ENCODE measurements at places on chromosomes 2 and 18.

GRCh38 chr2:44578471-44579093 is 216.8 kb downstream of the CAMKMT start:
- DNase-seq: peak; percentile 60

DNA sequence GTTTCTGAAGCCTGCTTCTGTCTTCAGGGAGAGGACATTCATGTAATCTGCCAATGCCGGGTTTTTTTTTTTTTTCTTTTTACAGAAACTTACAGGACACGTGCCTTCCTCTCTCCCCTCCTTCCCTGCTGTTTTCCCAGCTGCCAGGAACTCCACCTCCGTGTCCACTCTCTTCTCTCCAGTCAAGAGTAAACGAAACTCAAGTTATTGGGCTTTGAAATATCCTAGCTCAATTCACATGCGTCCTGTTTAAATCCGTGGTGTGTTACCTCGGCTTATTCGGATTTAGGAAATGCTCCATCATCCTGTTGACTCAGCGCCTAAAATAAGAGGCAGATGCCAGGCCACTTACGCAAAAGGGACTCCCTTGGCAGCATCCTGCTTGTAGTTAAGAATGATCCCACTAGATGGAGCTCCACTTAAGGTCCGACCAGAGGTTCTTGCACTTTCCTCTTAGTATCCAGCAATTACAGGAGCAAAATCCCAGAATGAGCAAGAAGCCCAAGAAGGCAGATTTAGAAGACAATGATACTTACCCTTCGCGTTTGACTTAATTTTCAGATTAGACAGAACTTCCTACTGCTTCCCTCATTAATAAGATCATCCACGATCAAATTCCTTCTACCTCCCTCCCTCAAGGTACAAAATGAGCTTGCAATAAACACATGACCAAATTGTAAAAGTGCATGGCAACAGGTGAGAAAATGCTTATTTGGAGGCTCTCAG is 97.2 kb upstream of the ZCCHC2 start:
- DNase-seq: peak; percentile 56

DNA sequence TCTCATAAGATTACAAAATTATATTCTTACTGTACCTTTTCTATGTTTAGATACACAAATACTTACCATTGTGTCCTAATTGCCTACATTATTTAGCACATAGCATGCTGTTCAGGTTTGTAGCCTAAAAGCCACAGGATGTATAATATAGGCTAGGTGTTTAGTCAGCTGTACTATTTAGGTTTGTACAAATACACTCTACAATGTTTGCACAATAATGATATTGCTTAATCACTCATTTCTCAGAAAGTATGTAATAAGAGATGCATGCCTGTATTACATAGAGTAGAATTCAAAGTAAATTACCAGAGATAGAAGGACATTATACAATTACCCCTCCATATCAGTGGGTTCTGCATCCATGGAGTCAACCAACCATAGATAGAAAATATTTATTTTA is 201.1 kb upstream of the COL3A1 start:
- no peak for DNase-seq

DNA sequence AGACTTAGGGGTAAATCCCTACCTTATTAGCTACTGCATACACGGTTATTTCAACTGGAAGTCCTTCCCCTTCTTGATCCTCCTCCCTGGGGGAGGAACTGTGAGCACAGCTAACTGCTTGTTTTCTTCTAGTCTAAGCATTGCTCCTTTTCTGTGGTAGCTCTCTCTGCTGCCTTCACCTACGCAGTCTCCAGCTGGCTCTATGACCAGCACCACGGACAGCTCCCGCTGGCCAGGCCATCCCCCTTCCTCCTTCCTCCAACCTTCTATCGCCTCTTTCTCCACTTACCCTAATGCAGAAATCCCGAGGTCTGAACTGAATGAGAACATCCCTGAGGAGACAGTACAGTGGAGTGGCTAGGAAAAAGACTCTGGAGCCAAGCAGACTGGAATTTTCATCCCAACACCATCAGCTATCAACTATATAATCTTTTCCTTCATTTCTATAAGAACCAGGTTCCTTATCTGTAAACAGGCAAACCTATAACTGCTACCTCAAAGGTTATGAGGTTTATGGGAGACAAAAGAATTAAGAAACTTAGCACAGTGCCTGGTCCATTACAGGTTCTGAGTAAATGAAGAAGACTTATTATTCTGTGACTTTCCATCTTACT is 4.7 kb upstream of the CFAP65 start:
- DNase-seq: no peak

- no peak for DNase-seq
Observed at GRCh38 chr2:57180042-57180567, 866.5 kb upstream of the VRK2 start.

- DNase-seq: no peak
Observed at GRCh38 chr2:219688560-219689445, 61.4 kb downstream of the SLC4A3 start.

DNA sequence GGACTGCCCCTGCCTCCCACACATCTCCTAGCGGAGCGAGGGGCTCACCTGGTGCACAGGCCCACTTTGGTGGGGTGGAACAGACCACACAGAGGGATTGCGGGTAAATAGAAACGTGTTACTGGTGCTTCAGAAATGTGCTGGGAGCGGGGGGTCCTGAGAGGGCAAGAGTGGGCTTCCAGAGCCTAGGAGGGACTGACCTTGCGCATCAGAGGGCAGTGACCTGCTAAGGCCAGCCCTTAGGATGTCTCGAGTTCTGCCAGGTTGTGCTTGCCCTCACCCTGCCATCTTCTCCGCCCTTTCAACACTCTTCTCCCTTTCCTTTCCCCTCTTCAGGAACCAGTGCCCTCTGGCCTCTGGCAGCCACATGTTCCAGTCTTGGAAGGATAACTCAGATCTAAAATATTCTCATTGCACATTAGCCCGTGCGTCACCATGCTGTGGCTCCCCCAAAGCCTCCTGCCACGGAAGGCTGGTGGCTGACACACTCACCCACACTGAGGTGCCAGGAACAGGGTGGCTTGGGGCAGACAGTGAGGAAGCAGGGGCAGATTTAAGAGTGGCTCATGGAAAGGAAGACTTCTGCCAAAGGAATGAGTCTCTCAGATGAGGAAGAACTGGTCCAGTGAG is 89.6 kb downstream of the MCFD2 start:
- DNase-seq: no peak

- no peak for DNase-seq
Observed at GRCh38 chr18:45573514-45573913, 41.8 kb upstream of the SLC14A2 start.

- DNase-seq: no peak
Observed at GRCh38 chr2:36664696-36665076, 31.8 kb upstream of the VIT start.

DNA sequence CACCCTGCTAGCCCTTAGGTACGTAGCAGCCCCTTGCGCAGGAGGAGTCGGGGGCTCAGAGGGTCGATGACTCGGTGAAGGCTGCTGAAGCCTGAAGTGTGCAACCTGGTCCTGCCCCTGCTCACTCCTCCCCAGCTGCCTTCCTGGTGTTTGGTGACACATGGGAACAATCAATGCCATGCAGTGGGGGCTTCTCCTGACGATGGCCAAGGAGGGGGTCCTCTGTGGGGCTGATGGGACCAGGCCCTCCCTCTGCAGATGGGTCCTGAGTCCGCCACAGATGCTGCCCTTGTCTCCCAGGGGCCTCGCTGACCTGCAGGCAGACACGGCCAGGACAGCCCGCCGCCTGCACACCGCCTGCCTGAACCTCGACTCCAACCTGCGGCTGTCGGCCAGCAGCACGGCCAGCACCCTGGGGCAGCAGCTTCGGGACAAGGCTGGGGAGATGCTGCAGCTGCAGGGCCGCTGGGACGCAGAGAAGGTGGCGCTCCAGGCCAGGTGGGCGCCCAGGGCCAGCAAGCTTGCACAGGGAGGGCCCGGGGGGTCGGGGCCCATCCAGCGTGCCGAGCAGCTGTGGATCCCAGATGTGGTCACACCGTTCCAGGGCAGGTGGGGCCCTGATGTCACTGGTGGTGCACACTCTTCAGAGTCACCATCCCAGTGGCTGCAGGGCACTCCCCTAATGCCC is 24.6 kb downstream of the CROCC2 start:
- DNase-seq: no peak

- no peak for DNase-seq
Observed at GRCh38 chr18:46770708-46771107, 13.9 kb upstream of the ST8SIA5 start.

- DNase-seq: no peak
Observed at GRCh38 chr18:62754026-62754425, 38.7 kb downstream of the PHLPP1 start.

GRCh38 chr2:71851094-71851750 is 296.4 kb downstream of the CYP26B1 start:
- no peak for DNase-seq
